ENCODE measurements at places on chromosomes 1 and 21. TPM values are rescaled to one million over a fixed set of nuclear protein-coding genes. Genes with fewer than 3 reads are reported as not detected.

- DNase-seq = no peak
- H3K4me1 ChIP-seq = no peaks in the 10 kb centered on the region
- H3K36me3 ChIP-seq = no peaks in the 10 kb centered on the region
- H3K4me3 ChIP-seq = no peak overlapping the region
Observed at GRCh38 chr1:46456411-46456963, 33.1 kb upstream of the DMBX1 start.

GRCh38 chr1:153533689-153534201 lies 2.0 kb downstream of the S100A6 start:
- H3K4me3 ChIP-seq = peak overlapping the region; percentile 79
- peaks cover 34% of the 10 kb centered on the region for H3K4me1 ChIP-seq

GRCh38 chr1:192907545-192908243 lies 98.9 kb downstream of the RGS2 start:
- DNase-seq = no peak
- peaks cover 69% of the 10 kb centered on the region for H3K4me1 ChIP-seq
- no peaks in the 10 kb centered on the region for H3K27me3 ChIP-seq
- no peaks in the 10 kb centered on the region for H3K36me3 ChIP-seq

GRCh38 chr1:39214714-39214997 lies 10.2 kb downstream of the MACF1 start:
- H3K4me3 ChIP-seq = no peak overlapping the region
- H3K4me1 ChIP-seq = peaks cover 72% of the 10 kb centered on the region
- DNase-seq = no peak
- no peaks in the 10 kb centered on the region for H3K36me3 ChIP-seq
- no peaks in the 10 kb centered on the region for H3K27me3 ChIP-seq
- H3K27ac ChIP-seq = peak overlapping the region; percentile 70

The OR10Z1 gene
- total RNA-seq = not detected

GRCh38 chr21:32215306-32215685 lies 63.6 kb downstream of the MIS18A start:
- no peak overlapping the region for H3K4me3 ChIP-seq
- no peaks in the 10 kb centered on the region for H3K27me3 ChIP-seq
- no peak for DNase-seq

The GPR157 gene
- total RNA-seq = 2.5 TPM

DNA sequence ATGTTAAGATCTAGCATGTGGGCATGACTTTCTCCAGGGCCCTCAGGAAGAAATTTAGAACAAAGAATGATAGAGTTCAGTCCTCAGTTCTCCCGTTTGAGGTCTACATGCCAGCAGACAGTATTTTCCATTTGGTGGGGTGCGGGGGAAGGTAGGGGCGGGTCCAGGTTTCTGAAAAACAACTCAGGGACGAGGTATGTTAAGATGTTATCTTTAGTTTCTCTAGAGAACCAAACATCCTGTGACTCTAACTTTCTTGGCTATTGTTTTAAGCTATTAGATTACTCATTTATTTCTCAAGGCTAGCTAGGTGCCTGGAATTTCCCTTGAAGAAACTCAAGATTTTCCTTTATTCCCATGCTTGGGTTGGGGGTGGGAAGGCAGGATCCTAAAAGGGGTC lies 42.3 kb upstream of the SYT14 start:
- H3K36me3 ChIP-seq = no peaks in the 10 kb centered on the region
- no peak overlapping the region for H3K4me3 ChIP-seq
- H3K27ac ChIP-seq = no peak overlapping the region
- no peak for DNase-seq
- no peaks in the 10 kb centered on the region for H3K4me1 ChIP-seq

DNA sequence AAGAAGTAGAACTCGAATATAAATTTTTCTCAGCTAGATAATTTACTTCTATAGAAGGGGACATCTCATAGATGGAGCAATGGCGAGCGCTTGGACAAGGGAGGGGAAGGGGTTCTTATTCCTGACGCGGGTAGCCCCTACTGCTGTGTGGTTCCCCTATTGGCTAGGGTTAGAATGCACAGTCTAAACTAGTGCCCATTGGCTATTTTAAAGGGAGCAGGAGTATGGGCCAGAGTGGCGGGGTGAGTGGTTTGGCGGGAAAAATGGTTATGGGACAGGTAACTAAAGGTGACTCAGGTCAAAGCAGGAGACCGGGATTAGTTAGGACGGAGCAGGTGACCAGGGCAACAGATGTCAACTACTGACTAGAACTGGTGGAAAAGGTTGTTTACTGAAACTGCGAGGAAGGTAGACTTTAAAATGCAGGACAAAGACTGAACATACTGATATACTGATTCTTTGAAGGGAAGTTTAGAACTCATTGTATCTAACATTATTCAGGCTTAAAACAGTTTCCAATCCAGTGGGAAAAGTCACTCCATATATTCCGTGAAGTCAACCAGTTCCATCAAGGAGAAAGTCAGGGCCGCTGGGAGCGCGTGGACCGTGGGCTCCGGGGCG lies 940 bp upstream of the ATAD3A start:
- peaks cover 22% of the 10 kb centered on the region for H3K4me1 ChIP-seq
- peak overlapping the region; percentile 81 for H3K4me3 ChIP-seq
- H3K27ac ChIP-seq = peak overlapping the region; percentile 94

GRCh38 chr1:243963571-243963970 lies 87.5 kb upstream of the ZBTB18 start:
- no peaks in the 10 kb centered on the region for H3K36me3 ChIP-seq
- no peaks in the 10 kb centered on the region for H3K27me3 ChIP-seq
- H3K4me3 ChIP-seq = no peak overlapping the region
- no peak for DNase-seq
- H3K4me1 ChIP-seq = peaks cover 3% of the 10 kb centered on the region

The PLXNA2 gene
- total RNA-seq = 19.8 TPM

GRCh38 chr1:201609661-201610318 lies 70.9 kb downstream of the NAV1 start:
- no peak overlapping the region for H3K4me3 ChIP-seq
- peaks cover 51% of the 10 kb centered on the region for H3K4me1 ChIP-seq
- H3K36me3 ChIP-seq = no peaks in the 10 kb centered on the region

DNA sequence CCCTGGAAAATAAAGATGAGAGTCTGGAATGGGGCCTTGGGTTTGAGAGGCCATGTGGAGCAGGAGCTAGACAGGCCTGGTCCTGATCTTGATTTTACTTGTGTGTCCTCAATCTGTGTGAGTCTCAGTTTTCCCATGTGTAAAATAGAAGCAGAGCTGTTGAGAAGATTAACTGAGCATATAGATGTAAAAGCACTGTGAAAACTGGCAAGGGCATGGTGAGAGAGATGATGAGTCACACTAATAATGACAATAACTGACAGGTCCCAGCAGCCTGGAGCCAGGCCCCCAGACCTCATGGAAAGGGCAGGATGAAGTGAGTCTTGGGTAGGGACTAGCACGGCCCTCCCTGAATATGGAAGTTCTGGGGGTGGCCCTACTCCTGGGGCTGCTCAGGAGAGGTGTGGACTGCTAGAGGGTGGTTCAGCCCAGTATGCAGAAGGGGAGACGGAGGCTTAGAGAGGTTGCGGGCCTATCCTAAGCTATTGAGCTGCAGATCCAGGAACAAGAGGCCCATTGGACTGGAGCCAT lies 2.8 kb upstream of the AHDC1 start:
- H3K27ac ChIP-seq = no peak overlapping the region
- no peaks in the 10 kb centered on the region for H3K36me3 ChIP-seq
- peaks cover 49% of the 10 kb centered on the region for H3K4me1 ChIP-seq
- DNase-seq = no peak
- H3K27me3 ChIP-seq = no peaks in the 10 kb centered on the region

DNA sequence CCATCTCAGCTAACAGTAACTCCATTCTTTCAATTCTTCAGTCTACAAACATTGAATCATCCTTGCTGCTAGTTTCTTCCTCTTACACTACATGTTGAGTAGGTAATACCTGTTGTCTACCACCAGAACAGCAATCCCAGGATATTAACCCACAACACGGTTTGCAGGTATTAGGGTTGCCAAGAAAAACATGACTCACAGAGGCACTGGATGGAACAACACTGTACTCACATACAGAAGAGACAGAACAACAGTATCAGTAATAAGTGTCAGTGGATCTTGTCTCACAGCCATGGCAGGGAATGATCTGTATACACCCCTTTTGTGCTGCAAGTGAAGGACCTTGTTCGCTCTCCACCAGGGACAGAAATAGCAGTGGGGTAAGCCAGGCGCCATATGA lies 212.1 kb downstream of the GPR52 start:
- H3K27ac ChIP-seq = no peak overlapping the region
- H3K4me3 ChIP-seq = no peak overlapping the region
- no peak for DNase-seq
- no peaks in the 10 kb centered on the region for H3K27me3 ChIP-seq

DNA sequence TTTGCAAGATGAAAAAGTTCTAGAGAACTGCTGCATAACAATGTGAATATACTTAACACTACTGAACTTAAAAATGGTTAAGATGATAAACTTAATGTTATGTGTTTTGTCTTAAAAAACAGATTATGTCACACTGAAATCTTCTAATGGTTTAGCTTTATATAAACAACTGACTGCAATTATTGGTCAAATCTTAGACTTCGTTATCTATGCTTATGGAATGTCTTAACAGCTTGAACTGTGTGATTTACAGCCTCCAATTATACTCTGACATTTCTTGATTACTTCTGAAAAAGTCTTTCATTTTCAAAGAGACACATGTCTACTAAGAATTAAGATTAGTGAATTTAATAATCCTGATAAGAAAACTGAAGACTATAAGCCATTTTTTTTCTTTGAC lies 71.1 kb downstream of the ZSWIM5 start:
- H3K4me1 ChIP-seq = peaks cover 5% of the 10 kb centered on the region
- no peak for DNase-seq
- no peak overlapping the region for H3K27ac ChIP-seq

GRCh38 chr1:229619614-229620013 lies 6.3 kb downstream of the TAF5L start:
- H3K4me3 ChIP-seq = no peak overlapping the region
- H3K4me1 ChIP-seq = peaks cover 60% of the 10 kb centered on the region
- no peak for DNase-seq
- H3K27me3 ChIP-seq = no peaks in the 10 kb centered on the region

The CSF1 gene
- 42.9 TPM for total RNA-seq

- H3K4me3 ChIP-seq = no peak overlapping the region
- no peak overlapping the region for H3K27ac ChIP-seq
- H3K4me1 ChIP-seq = no peaks in the 10 kb centered on the region
- DNase-seq = no peak
- no peaks in the 10 kb centered on the region for H3K36me3 ChIP-seq
Observed at GRCh38 chr21:18467715-18468114, 64.1 kb upstream of the TMPRSS15 start.

DNA sequence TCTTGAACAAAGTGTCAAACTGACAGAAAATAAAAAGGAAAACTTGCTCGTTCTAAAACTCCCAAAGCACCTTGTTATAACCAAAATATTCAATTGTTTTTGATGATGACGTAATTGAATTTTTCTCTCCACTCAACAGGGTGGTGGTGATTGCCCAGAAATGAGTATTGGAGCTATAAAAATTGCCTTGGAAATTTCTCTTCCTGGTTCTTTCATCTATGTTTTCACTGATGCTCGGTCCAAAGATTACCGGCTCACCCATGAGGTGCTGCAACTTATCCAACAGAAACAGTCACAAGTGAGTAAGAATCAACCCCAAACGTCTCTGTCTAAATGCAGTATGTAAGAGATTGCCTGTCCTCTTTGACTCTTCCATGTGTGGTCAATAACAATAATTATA lies 130.1 kb downstream of the HMCN1 start:
- H3K27me3 ChIP-seq = no peaks in the 10 kb centered on the region
- H3K27ac ChIP-seq = no peak overlapping the region
- peaks cover 18% of the 10 kb centered on the region for H3K4me1 ChIP-seq
- no peaks in the 10 kb centered on the region for H3K36me3 ChIP-seq
- DNase-seq = no peak

The INSRR gene
- total RNA-seq = not detected

GRCh38 chr1:240306673-240307072 lies 215.0 kb downstream of the FMN2 start:
- no peak for DNase-seq
- H3K36me3 ChIP-seq = no peaks in the 10 kb centered on the region
- no peak overlapping the region for H3K27ac ChIP-seq
- H3K27me3 ChIP-seq = no peaks in the 10 kb centered on the region
- H3K4me1 ChIP-seq = peaks cover 5% of the 10 kb centered on the region

DNA sequence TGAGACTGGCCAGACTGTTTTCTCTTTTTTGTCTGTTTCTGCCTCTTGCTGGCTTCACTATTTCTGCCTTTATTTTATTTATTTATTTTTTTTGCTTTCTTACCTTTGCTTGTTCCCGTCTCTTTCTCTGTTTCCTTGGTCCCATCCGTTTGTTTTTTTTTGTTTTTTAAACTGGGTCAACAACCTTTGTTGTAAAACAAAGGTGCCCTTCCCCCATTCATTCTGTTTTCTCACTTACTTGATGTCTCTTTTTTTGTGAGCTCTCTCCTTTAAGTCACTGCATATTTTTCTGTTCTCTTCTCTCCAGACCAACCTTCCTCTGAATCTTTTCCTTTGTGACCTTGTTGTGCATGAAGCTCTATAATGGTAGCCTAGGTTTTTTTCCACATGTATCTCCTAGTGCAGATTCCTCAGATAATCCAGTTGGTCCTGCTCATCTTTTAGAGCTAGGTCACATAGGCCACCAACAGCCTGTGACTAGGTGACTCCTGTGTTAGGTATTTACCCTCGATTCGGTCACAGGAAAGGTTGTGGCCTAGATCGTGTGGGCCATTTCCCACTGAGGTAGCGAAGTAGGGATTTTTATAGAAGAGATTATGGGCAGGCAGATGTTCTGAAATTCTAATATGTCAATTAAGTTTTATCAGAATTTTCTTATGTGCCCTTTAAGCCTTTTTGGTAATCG lies 15.9 kb downstream of the GNAI3 start:
- H3K4me3 ChIP-seq = no peak overlapping the region
- DNase-seq = no peak
- no peaks in the 10 kb centered on the region for H3K36me3 ChIP-seq
- H3K4me1 ChIP-seq = peaks cover 39% of the 10 kb centered on the region

DNA sequence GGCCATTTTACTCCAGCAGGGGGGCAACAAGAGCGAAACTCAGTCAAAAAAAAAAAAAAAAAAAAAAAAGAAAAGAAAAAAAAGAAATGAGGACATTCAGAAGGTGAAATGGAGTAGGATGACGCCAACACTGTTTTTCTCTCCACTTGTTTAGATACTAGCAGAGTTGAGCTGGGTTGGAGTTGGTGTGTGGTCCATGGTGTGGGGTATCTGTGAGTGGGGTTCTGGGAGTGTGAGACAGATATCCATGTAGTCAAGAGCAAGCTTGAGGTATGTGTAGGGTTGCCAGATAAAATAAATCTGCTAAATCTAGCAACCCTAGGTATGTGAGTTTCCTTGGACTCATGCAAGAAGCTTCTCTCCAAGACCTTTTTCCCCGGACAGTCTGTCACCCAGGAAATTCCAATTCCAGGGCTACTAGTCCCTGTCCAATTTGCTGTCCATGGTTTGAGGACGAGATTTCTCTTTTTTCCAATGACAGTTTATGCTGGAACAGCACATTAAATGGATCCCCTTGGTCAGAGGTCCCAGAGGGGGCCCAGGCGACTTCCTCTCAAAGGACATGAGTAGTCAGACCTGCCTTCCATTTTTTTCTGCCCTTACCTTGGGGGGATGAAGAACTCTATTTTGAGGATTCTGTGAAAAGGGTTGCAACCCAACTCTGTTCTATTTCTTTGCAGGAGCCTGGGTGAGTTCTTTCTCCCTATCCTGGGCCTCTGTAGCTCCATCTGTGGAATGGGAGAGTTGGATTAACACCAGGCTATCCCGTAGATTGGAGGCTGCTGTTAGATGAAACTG lies 2.1 kb upstream of the FOXD2 start:
- no peak overlapping the region for H3K27ac ChIP-seq
- DNase-seq = no peak
- H3K4me3 ChIP-seq = no peak overlapping the region

- DNase-seq = no peak
- no peak overlapping the region for H3K27ac ChIP-seq
- H3K4me3 ChIP-seq = no peak overlapping the region
- peaks cover 6% of the 10 kb centered on the region for H3K4me1 ChIP-seq
- H3K36me3 ChIP-seq = no peaks in the 10 kb centered on the region
Observed at GRCh38 chr1:192443616-192444015, 126.8 kb downstream of the RGS21 start.

Measured in esophagus muscularis mucosa (tissue), 4 donors.